Activated CD4-positive, alpha-beta T cell treated with anti-CD3 and anti-CD28 coated beads for 1 hour (primary cell): ENCODE measurements at places on chromosomes 1 and 21.

DNA sequence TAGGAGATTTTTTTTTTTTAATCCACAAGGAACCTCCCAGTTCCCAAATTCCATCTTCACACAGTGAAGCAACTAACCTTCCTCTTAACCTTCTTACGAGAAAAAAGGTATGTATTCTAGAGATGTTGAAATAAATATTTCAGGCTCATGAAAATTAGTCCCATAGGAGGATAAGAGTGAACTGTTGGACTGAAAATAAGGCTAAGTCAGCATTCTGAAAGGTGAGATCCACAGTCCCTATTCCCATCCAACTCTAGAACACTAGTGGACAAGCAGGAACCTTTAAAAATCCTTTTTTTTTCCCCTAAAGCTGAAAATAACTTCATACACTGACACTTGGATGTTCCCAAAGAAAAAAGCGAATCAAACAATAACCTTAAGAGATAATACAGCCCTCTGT lies 44.4 kb downstream of the FAF1 start:
- DNase-seq, result no peak

DNA sequence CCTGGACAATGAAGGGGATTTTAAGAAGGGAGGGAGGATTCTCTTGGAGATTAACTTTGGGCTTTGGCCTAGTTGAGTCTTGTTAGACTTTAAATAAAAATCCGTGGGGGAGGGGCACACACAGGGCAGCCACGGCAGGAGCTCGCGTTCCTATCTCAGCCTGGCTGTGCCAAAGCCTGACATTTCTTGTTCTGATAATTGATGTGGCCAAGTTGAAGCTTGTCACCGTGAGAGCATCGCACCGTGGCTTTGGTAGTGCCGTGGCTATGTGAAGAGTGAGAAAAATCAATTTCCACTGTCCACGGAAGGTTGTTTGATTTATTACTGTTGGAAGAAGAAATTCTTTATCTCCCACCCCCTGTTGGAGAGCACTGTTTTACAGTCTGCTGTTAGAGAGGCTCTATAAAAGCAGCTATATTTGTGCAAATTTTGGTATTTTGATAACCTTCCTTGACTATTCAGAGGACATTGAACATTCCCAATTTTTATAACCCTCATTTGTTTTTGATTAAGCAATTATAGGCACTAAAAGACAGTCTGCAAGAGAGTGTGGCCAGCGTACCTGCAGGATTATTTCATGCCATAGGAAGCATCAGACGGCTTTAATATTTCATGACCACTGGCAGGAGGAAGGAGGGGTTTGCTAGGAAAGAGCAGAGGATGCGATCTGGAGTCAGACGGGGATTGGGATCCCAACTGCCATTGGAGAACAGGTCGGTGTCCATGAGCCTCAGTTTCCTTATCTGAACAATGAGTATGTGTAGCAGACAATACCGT lies 160.7 kb downstream of the KAZN start:
- no peak for DNase-seq

- no peak for DNase-seq
Measured at GRCh38 chr1:115781343-115781742, 12.8 kb upstream of the CASQ2 start.

DNA sequence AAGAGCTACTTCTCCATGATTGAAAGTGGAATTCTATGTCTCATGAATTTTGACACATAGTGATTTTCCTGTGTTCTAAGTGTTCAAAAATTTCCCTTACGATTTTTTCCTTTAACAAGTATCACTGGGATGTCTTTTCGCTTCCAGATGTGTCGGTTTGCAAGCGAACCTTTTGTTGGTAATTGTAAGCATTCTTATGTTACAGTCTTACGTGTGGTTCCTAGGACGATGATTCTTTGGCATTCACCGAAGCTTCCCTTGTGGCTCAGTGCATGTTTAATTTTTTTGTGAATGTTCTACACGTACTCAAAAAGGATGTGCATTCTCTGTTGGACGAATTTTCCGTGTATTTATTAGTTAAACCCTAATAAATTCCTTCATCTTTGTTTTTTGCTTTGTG lies 211.6 kb downstream of the CAMTA1 start:
- DNase-seq, result no peak

DNA sequence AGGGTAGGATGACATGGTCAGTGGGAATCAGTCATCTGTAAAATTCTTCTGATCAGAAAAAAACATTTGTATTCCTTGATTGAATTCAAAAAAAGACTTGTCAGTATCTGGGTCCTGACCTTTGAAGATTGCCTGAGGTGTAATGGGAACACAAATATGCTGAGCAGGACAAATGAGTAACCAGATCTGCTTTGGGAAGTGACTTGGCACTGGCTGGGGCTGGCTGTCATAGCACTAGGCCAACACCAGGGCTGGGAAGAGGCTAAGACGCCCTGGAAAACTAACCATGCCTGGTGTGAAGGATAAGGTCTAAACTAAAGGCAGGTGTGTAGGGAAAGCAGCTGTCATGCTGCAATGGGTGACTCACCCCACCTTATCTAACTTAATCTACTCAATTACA lies 452.9 kb upstream of the BEND5 start:
- DNase-seq, result no peak

DNA sequence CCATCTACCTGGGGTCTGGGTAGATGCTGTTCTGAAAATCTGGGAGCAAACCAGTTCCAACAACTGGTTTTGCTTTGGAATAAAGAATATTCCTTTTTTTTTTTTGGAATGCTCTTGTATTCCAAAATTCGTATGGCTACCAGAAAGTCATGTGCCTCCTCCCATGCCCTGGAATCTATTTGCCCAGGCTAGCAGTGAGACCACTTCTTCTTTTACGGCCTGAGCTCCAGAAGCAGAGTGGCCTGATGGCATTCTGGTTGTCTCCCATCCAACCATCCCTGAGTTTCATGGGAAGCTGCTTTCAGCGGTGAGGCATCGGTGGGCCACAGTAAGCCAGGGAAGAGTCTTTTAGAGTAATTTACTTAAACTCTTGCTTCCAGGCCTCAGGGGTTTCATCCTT lies 113.4 kb upstream of the RAB4A start:
- DNase-seq, result no peak

DNA sequence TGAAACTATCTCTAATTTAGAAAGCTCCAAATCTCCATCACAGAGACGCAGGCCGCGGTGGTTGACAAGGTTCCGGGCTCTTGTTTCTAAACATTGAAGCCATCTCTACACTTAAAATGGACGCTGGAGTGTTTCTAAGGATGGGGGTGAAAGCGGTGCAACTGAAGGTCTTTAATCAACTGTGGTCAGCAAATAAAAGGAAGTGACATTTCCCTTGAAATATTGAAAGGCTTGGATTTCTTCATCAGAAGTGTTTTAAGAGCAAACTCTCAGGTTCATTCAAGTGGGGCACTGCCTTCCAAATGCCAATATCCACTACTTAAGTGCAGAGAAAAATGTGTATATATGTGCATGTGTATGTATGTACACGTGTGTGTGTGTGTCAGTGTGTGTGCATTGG lies 117.3 kb downstream of the KAZN start:
- DNase-seq, result no peak

DNA sequence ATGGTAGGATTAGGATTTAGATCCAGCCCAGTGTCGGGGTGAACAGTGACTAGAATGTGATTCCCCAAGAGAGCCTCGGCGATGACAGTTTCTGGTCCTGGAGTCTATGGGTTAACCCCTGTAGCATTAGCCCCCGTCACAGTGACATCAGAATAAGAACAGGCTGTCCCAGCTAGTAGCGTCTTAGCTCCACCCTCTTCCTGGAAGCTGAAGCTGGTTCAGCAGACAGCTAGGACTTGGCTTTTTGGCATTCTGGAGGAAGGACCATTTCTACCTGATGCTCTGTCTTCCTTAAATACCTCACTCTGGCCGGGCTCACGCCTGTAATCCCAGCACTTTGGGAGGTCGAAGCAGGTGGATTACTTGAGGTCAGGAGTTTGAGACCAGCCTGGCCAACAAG lies 5.0 kb downstream of the NDUFS2 start:
- DNase-seq, result no peak

- DNase-seq, result no peak
Measured at GRCh38 chr1:94079080-94079940, 41.6 kb downstream of the ABCA4 start.

DNA sequence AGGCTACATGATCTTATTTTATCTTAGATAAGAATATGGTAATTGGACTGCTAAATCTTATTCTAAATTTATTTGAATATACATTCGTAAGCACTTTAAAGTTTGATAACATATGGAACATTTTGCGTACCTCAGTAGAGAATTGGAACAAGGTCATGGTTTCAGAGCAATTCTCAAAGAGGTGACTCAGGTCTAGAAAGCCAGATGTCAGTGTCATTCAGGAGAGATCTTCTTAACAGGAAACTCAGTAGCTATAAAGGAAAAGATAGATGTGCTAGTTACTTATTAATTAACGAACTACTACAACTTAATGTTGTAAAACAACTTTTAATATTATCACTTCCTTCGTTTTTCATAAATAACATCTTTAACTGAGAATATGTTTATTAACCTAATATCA lies 142.5 kb downstream of the USP25 start:
- no peak for DNase-seq

GRCh38 chr1:20530306-20530705 lies 22.1 kb upstream of the FAM43B start:
- no peak for DNase-seq

GRCh38 chr1:173084292-173084691 lies 33.6 kb upstream of the TNFSF18 start:
- DNase-seq, result no peak

- no peak for DNase-seq
Measured at GRCh38 chr1:219463636-219464035, 149.3 kb downstream of the ZC3H11B start.

- DNase-seq, result no peak
Measured at GRCh38 chr1:61318319-61319125, 236.2 kb downstream of the NFIA start.

DNA sequence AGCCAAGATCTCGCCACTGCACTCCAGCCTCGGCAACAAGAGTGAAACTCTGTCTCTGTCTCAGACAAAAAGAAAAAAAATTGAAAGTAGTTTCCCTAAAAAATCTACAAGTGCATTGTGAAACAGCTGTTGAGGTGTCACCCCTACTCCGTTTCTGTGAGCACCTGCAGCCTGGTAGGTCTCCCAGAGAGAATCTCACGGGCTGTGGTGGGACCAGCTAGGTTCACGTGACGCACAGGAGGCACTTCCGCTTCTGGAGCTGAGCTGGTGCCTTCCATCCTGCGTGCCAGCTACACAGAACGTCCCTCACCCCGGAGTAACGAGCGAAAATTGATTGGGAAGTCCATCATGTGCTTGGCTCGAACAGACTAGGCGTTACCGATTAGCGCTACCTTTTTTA lies 66.8 kb downstream of the COL24A1 start:
- no peak for DNase-seq

DNA sequence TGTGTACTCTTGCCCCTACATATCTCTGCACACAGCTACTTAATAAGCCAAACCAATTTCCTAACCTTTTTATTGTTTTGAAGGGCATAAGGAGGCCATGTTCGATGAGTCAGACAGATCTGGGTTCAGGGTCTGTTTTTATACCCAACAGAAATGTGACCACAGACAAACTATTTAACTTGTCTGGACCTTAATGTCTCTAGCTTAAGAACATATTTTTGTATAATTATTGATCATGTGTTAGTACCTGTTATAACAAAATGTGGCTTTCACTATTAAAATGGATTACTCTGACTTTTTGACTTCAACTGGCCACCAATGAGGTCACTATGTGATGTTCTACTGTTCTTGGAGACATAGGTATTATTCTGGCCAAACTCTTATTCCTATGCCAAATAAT lies 507.8 kb upstream of the USP24 start:
- no peak for DNase-seq

GRCh38 chr1:119978018-119978505 lies 81.7 kb upstream of the ADAM30 start:
- DNase-seq, result no peak

DNA sequence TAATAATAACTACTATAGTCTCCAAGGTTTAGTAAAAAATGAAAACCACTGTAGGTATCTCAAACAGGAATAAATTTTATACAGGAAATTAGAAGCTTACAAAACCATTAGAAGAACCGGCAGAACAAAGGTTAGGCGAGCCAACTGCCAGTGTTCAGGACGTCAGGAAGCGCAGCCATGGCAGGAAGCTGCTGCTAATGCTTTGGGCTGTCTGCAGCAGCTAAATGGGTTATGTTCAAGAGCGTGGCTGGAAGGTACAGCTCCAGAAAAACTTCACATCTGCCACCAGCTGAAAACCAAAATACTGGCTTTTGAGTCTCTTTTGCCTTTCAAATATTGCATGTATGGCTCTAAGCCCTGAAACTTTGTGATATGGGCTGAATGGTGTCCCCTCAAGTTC lies 35.7 kb upstream of the MYSM1 start:
- DNase-seq, result no peak

DNA sequence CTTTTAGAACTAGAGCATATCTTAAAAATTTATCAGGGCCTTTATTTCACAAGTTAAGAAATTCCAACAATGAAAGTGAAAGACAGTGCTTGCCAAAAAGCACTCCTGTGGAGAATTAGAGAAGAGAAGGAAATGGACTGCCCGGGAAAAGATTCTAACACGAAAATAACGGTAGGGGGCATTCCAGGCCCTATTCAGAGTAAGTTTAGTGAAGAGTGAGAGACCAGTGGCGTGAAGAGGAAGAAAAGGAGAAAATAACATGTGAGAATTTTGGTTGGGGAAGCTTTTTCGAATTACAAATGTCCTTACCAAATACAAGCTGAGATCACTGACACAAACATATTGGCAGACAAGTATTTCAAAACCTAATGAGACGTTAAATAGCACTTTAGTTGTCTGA lies 38.4 kb upstream of the RBM34 start:
- DNase-seq, result no peak

- DNase-seq, result no peak
Measured at GRCh38 chr1:34929853-34930701, 627 bp upstream of the DLGAP3 start.

DNA sequence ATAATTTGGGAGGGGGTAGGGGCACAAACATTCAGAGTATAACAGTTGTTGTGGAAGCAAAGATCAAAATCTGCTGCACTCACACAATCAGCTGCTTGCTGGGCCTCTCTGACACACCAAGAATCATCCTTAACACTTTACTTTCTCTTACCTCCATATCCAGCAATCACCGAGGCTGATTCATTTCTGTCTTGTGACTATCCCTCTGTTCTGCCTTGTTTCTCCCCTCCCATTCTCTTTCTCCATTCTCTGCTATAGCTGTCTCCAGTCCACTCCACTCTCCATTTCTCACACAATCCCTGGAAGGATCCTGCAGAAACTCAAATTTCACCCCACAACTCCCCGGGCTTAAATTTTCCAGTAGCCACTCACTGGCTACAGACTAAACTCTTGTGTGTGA lies 91.8 kb upstream of the NGF start:
- no peak for DNase-seq
